ENCODE measurements at places on chromosomes 7 and 10.

DNA sequence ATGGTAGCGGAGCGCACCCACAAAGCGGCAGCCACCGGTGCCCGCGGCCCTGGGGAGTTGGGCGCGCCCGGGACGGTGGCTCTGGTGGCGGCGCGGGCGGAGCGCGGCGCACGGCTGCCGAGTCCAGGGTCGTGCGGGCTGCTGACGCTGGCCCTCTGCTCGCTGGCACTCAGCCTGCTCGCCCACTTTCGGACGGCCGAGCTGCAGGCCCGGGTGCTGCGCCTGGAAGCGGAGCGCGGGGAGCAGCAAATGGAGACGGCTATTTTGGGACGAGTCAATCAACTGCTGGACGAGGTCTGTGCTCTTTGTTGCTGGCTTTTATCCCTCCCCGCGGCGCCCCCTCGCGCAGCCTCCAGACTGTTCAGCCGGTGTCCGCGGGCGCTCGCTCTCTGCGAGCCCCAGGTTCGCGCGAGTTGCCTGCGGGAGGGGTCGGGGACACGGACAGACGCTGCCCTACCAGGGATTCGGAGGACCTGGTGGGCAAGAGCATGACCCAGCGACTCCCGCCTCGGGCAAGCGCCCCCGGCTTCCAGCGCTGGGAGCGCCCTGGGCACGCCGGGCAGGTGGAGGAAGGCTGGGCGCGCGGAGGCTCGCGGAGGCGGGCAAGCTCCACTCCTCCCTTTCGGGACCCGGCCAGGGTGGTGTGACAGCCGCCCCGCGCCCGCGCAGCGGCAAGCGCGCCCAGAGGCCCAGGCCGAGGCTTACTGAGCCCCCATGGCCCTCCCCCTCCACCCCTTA is 887 bp downstream of the COL13A1 start:
- no peak for DNase-seq

GRCh38 chr7:34107276-34107675 is 201.9 kb downstream of the BMPER start:
- DNase-seq: no peak

DNA sequence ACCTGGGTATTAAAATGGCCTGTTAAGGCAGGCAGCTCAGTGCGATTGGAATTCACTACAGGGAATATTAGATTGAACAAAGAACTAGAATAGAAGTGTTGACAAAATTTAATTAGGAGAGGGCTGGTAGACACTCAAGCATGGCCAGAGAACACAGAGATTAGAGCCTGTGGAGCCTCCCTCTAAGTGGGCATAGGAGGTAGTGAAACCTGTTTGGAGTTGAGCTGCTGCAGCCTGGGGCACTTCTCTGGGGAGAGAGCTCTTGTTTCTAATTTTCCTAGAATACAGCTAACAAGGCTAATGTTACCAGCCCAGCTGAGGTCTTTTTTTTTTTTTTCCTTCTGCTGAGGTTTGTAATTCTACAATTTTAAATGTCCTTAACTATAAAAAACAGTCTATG is 46.4 kb downstream of the TMEM168 start:
- DNase-seq: no peak

- DNase-seq: no peak
Measured at GRCh38 chr10:123862421-123863182, 29.0 kb downstream of the CPXM2 start.

DNA sequence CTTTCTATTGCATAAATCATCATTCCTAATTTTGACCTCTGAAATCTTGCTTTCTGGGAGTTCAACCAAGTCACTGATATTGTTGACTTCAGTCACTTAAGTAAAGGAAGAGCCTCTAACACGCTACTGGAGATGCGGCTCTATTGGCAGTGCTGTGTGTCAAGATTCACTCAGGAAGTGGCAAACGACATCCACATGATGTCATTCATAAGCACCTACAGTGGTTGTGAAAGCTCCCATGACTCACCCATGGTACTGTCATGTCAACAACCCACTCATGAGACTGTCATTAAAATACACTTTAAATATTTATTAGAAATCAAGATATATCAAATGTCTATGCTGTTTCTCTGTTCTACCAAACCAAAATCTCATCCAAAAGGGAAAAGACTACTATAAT is 52.5 kb upstream of the LHFPL3 start:
- no peak for DNase-seq

- no peak for DNase-seq
Measured at GRCh38 chr7:153588586-153588985, 463.6 kb upstream of the DPP6 start.

DNA sequence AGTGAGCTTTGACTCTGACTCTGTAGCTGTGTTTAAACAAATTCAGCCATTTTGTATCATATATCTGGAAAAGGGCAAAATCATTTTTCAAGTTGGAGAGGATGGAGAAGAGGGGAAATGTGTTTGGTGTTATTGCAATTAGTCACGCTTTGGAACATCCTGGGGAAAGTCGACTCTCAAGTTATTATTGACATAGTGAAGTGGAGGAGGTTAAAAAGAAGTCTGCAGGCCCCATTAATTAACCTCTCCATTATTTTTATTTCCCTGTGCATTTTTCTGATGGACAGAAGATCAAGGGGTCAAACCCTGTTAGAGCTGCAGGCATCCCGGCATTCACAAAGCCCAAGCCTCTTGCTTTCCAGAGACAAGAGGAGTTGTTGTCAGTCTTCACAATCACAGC is 132.6 kb downstream of the TEX36 start:
- DNase-seq: no peak

DNA sequence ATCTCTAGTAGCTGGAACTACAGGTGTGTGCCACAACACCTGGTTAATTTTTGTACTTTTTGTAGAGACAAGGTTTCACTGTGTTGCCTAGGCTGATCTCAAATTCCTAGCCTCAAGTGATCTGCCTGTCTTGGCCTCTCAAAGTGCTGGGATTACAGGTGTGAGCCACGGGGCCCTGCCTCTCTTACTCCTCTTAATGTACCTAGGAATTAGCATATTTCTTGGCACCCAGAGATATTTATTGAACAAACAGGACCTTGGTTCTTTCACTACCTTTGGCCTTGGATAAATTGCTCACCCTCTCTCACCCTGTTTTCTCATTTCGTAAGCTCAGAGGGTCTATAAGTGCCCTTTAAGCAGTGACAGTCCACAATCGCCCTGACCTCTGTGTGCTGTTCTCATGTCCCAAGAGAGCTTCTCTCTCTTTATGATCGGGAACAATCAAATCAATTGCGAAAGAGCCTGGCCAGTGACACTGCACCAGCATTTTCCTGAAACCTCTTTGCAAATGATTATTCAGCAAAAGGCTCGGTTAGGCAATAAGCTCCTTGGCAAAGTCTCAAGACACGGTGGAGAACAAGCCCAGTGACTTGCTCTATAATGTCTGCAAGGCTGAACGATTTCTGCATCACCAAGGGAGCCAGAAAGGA is 117.7 kb downstream of the APBB1IP start:
- DNase-seq: no peak

GRCh38 chr7:95905167-95905566 is 132.8 kb downstream of the DYNC1I1 start:
- DNase-seq: no peak

GRCh38 chr10:29736366-29737073 is 101.7 kb upstream of the SVIL start:
- DNase-seq: no peak

GRCh38 chr10:33215154-33215553 is 119.3 kb downstream of the NRP1 start:
- DNase-seq: no peak

- no peak for DNase-seq
Measured at GRCh38 chr10:71795248-71795647, 21.9 kb upstream of the VSIR start.

- no peak for DNase-seq
Measured at GRCh38 chr7:84970670-84971069, 216.2 kb downstream of the SEMA3D start.

DNA sequence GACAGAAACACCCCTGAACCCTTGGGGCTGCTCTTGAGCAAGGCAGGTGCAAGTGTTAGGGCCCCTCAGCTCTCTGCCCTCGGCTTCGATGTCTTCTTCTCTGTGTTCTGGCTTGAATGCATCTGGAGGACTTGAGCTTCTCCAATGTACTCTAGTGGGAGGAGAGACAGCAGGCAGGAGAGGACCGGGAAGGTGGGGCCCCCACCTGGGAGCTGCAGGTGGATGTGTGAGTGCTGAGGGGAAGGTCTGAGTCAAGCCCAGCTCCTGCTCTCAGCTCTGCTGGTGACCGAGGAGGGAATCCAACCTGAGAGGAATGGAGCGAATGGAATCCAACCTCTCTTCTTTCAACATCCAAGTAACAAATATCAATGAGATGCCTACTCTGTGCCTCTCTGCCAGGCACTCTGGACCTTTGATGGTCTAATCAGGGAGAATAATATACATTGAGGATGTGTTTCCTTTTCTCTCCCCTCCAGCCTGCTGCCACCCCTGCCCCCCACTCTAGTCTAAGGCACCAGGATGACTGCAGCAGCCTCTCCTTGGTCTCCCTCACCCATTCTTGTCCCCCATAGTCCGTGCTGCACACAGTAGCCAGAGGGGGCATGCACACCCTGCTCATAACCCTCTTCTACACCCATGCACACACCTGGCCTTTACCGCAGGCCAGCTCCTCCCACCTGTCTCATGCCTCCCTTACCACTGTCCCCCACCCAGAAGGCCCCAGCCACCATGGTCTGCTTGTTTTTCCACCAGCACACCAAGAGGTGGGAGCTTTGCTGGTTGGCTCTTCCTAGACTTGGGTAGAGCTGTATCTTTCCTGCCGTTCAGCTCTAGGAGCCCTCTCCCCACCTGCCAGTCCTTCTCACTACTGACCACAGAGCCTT is 13.6 kb downstream of the TBATA start:
- no peak for DNase-seq

GRCh38 chr7:99679032-99679399 is 780 bp downstream of the CYP3A5 start:
- no peak for DNase-seq

- DNase-seq: no peak
Measured at GRCh38 chr10:45224219-45224841, 91.1 kb downstream of the OR13A1 start.

DNA sequence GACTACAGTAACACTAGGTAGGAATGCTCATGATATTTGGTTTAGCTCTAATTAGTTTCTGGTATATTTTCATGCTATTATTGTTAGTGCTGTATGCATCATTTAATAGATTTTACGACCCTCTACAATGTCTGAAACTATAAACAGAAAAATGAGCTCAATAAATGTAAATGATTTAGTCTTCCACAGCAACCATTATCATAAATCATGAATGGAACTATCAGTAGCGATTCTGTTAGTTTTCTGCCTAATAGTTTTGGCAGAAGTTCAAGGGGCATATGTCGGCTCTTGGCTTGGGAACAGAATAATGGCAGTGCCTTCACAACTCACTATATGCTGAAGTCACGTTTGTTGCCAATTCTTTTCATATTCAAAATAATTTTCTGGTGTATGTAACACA is 494.8 kb downstream of the PARD3 start:
- no peak for DNase-seq

DNA sequence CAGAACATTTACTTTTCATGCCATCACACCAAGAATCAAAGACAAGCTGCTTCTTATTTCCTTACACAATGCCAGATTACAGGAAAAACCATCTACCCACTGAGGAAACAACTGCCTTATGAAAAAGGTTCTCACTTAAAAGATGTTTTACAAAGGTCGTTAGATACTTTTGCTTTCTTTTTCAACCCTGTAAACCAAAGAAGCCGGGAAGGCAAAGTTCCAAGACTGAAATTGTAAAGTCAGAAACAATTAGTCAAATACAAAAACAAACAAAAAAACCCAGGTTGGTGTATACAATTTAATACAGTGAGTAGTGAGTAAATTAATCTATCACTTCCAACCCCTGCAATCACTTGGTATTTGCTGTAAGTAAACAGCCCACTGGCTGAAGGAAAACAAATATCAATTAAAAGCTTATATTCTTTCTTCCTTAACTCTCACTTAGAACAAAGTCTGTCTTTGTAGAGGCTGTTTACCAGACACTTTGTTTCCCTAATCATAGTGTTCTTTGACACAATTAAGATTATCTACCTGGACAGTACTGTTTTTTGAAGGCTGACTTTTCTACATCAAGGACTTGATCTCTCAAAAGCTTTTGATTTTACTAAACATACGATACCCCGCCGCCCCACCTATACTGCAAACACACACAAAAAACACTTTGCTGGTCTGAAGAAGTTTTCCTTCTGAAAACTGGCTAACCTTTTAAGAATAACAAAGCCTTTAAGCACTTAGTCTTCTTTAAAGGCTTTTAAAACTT is 18.1 kb downstream of the ERLIN1 start:
- DNase-seq: no peak

DNA sequence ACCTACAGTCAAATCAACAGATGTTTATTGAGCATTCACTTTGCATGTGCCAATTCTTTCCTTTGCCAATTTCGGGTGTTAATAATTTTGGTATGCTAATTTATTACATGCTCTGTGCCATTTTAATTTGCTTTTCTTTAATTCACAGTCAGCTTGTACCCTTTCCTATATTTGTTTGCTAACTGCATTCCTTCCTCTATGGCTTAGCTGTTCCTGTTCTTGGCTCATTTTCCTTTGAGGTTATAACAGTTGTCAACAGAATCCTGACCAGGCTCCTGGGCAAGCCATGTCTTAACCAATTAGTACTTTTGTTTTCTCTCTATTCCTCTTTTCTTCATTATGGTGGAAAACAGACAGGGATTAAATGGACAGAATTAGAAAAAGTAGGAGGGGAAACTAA is 73.6 kb upstream of the RPA3 start:
- no peak for DNase-seq

DNA sequence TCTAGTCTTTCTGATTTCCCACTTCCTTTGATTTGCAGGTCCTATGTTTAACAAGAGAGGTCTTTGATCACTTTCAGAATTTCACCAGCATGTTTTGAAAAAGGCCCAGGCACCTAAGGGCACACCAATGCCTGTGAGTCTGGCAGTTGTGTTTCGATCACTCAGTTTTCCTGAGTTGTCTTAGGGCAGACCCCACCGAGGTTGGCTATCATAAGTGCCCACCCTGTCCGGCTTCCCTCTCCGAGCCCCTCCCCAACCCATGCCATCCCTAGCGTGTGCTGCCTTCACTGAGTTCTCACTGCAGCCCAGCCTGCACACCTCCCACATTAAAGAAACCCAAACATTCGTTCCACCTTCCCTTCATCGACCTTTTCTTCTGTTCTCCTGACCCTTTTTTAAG is 257.9 kb downstream of the GRID1 start:
- no peak for DNase-seq

DNA sequence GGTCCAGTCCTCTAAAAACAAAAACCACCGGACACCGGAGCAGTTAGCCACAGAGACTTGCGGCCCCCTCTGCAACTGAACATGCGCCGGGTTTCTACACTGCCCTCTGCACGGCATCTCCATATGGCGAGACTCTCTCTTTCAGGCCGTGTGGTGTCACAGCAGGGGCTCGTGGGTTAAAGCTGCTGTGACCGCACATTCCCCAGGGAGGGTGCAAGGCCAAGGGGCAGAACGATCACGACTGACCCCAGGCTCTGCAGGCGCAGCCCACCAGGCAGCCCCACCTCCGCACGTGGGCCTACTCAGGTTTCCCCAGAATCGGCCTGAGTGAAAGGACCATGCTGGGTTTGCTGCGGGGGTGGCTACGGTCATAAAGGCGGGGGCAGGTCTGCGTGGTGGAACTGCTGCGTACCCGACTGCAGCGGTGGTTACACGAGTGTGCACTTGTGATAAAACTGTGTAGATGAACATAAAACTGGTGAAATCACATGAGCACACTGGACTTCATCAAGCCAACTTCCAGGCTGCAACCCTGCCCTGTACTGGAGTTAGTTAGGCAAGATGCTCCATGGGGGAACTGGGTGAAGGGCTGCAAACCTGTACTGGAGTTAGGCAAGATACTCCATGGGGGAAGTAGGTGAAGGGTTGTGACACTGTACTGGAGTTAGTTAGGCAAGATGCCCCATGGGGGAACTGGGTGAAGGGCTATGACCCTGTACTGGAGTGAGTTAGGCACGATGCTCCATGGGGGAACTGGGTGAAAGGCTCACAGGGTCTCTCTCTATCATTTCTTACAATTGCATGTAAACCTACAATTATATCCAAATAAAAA is 81.4 kb upstream of the PPP2R2D start:
- DNase-seq: no peak

All from anterior cingulate cortex (tissue), 58 donors.